ENCODE measurements at places on chromosomes 4 and X. TPM values are rescaled to one million over a fixed set of nuclear protein-coding genes. Genes with fewer than 3 reads are reported as not detected.

The MAGEA10 gene
- total RNA-seq = not detected

The YY2 gene
- total RNA-seq = 1.3 TPM

The WFS1 gene
- total RNA-seq = 3.5 TPM

The FAM13A gene
- 9.5 TPM for total RNA-seq

The ARMCX4 gene
- total RNA-seq = 2.8 TPM

The MMRN1 gene
- 0.90 TPM for total RNA-seq

The IL2 gene
- 2.1 TPM for total RNA-seq

The NKRF gene
- total RNA-seq = 14.7 TPM

The RIPPLY1 gene
- total RNA-seq = not detected

The ADRA2C gene
- not detected for total RNA-seq
